ENCODE measurements at places on chromosomes 11 and 22.

DNA sequence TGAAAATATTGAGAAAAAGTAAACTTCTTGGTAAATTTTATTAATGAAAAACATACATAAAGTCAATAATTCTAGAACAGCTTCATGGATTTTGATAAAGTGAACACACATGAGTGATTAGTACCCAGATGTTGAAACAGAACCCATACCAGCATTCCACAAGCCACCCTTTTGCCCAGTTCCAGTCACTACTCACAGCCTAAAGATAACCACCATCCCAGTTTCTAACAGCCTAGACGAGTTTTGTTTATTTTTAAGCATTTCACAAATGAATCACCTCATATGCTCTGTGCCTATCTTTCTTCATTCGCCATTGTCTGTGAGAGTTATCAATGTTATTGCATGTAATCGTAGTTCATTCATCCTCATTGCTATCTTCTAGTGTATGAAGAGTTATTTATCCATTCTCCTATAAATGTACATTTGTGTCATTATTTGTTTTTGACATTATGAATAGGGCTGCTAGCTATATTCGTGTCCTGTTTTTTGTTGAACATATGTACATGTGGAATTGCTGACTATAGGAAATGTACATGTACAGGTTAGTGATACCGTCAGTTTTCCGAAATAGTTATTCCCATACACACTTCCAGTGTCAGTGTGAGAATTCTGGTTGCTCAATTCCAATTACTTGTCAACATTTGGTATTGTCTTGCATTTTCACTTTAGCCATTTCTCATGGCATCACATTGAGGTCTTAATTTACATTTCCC lies 44.5 kb upstream of the TEAD1 start:
- no peak for DNase-seq

GRCh38 chr11:43504316-43504950 lies 145.7 kb downstream of the TTC17 start:
- no peak for DNase-seq

DNA sequence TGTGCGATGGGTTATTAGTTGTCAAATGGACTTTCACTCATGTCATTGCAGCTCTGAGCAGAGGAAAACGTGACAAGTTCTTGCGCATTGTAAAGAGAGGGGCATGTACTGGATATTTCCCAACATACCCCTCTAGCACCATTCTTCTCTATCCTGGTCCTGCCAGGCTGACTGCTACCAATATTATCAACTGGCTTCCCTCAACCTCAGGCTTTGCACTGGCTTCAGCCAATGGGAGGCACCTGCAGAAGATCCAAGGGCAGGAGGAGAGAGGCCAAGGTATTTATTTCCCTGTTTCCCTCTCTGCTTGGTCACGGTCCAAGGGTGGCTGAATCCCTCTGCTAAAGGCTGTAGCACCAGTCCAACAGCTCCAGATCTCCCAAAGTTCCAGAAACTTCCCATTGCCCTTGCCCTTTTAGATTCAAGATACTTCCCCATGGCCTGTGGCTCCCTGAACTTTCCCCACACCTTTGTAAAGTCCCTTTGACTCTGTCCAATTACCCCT lies 175.6 kb upstream of the NECTIN1 start:
- no peak for DNase-seq

- DNase-seq, result no peak
Measured at GRCh38 chr22:45543243-45543642, 40.6 kb downstream of the FBLN1 start.

GRCh38 chr11:36945384-36945783 lies 347.3 kb upstream of the RAG2 start:
- no peak for DNase-seq

GRCh38 chr11:69304686-69305085 lies 10.7 kb downstream of the MYEOV start:
- DNase-seq, result no peak

GRCh38 chr11:57512646-57513451 lies 2.7 kb downstream of the SLC43A1 start:
- DNase-seq, result no peak

DNA sequence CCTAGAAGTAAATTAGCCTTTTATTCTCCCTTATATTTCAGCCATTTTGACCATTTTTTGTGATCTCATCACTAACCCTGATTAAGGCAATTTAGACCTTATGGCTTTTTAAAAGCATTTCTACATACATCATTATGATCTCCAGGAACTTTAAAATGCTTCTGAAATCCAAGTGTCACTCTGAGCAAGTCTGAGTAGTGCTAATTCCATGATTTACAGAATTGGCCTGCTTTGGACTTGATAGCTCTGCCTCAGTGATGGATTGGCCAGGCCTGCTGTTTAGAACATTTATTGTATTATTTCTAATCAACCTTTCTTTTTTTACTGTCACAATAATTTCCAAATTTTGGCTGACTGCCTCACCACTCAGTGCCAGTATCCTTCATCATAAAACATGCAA lies 116.4 kb downstream of the KCNA4 start:
- DNase-seq, result no peak

GRCh38 chr11:65356394-65356972 lies 1.9 kb downstream of the TIGD3 start:
- DNase-seq, result no peak

GRCh38 chr11:95367726-95368125 lies 136.7 kb upstream of the SESN3 start:
- DNase-seq, result no peak

DNA sequence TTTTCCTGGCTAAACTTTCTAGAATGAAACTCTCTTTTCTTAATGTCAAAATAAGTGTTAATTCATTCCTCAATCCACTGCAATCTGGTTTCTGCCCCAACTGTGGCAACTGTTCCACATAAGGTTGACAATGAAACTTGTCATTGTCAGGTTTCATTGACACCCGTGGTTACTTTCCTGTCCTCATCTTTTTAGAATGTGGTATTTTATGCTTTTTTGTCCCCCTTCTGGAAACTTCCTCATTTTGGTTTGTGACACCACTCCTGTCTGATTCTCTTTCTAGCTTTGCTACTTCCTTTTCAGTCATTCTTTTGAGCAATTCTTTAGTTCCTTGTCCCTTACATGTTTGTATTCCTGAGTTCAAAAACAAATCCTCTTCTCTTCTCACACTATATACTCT lies 7.5 kb upstream of the PDE3B start:
- DNase-seq, result no peak

DNA sequence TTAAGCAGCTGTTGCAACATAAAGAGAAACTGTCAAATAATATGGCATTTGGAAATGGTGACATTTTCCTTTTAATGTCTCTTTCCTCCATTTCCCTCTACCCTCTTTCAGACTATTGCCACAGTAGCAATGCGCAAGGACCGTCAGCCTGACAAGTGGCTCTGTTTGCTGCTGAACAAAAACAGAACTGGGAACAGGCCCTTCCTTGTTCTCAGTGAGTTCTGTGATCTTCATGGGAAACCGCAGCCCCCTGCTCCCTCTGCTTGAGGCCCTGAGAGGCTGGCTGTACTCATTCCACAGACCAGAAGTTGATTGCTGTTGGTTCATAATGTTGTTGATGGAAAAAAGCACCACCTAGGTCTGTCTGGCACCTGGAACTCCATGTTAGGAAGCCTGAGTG lies 559.7 kb downstream of the OPCML start:
- DNase-seq, result no peak

DNA sequence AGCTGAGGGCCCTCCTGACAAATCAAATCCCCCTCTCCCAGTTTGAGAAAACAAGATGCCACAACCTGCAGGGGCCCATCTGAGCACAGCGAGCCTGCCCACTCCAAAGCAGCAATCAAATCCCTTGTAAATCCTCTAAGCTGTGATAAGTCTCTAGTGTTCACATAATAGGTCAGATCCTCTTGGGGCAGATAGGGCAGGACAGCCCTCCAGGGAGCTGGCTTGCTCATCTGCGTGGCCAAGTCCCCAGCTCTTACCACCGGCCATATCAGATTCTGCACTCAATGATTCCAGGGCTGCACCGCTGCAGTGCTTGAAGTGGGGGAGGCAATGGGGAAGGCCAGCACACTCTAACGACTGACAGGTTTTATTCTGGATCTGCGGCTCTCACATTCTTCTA lies 29.6 kb upstream of the FLI1 start:
- DNase-seq, result no peak

GRCh38 chr11:68266936-68267880 lies 4.6 kb downstream of the C11orf24 start:
- no peak for DNase-seq

DNA sequence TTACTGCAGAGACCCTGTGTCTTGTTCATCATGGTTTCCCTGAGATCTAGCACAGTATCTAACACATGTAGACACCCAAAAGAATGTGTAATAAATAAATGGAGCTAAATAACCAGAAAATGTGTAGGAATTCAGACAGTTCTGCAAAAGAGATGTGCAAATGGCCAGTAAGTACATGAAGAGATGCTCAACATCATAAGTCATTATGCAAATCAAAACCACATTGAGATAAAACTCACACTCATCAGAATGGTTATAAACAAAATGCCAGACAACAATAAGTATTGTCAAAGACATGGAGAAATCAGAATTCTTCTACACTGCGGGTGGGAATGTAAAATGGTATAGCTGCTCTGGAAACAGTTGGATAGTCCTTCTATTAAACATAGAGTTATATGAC lies 88.5 kb downstream of the RBFOX2 start:
- no peak for DNase-seq

GRCh38 chr22:35837101-35837727 lies 119.5 kb downstream of the APOL5 start:
- DNase-seq, result no peak

Measured in stimulated activated CD8-positive, alpha-beta memory T cell treated with anti-CD3 and anti-CD28 coated beads, Interleukin-2, amount 100 ng/mL, for 1 hour (primary cell).